ENCODE measurements at places on chromosomes 2 and 18.

GRCh38 chr2:121888189-121888557 lies 132.7 kb downstream of the TSN start:
- DNase-seq, result no peak

DNA sequence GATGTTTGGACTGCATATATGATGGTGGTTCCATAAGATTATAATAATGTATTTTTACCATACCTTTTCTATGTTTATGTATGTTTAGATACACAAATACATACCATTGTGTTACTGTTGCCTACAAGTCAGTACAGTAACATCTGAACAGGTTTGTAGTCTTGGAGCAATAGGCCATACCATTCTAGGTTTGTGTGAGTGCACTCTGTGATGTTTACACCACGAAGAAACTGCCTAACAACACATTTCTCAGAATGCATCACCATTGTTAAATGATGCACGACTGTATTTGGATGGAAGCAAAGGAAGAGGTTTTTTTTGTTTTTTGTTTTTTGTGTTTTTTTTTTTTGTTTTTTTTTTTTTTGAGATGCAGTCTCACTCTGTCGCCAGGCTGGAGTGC lies 9.5 kb downstream of the DUSP19 start:
- DNase-seq, result no peak

DNA sequence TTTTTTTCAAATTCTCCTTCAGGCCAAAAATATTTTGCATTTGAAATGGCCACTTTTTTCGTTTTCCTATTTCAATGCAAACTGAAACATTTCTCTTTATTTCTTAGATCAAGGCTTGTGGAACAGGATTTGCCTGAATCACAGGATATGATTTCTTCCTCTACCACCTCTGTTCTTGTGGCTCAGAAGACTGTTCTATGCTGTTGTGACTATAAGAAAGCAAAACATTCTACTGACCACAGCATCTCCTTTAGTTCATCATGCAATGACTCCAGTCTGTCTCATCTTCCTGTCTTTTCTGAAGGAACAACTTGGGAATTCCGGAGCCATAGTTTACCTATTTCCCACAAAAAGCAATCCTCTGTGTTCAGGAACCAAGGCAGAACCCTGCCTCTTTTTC lies 16.2 kb upstream of the ZNF512 start:
- DNase-seq, result no peak

GRCh38 chr2:96647681-96648080 lies 5.1 kb downstream of the FER1L5 start:
- no peak for DNase-seq

- no peak for DNase-seq
Measured at GRCh38 chr2:144227427-144228105, 292.4 kb downstream of the ZEB2 start.

DNA sequence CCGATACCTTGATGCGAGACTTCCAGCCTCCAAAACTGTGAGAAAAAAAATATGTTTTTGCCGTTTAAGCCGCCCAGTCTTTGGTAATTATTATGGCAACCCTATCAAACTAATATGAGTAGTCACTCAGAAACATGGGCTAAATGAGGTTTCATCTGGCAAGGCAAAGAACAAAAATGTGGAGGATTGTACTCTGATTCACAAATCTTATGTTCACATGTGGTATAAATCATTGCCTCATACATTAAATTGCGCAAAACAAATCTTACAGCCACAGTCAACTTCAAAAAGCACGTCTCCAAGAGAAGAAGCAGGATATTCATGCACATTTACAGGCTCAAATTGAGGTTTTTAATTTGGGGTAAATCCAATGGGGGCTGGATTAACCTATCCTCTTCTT lies 1435.4 kb upstream of the LRRTM1 start:
- no peak for DNase-seq

DNA sequence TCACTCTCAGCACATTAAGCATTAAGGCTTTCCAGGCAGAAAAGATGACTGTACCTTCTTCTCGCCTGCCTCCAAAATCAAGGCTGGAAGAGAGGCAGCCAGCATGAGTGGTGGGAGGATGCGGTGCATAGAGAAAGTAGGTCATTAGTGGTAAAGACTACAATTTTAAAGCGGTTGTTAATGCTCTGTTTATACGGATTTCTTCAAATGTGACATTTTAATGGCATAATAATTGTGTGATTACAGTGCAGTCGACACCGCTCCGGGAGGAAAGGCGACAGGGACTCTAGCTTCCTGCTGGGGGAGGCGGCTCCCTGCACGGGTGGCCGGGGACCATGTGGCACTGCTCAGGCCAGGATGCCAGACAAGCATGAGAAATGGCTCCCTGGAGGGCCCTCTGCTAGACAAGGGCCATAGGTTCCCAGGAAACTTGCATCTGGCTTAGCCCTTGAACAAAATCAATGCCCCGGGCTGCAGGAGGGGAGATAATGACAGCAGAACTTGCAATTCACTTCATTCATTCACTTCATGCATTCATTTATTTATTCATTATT lies 129.6 kb downstream of the GALNT14 start:
- no peak for DNase-seq

- no peak for DNase-seq
Measured at GRCh38 chr18:13447621-13448334, 229.2 kb downstream of the LDLRAD4 start.

DNA sequence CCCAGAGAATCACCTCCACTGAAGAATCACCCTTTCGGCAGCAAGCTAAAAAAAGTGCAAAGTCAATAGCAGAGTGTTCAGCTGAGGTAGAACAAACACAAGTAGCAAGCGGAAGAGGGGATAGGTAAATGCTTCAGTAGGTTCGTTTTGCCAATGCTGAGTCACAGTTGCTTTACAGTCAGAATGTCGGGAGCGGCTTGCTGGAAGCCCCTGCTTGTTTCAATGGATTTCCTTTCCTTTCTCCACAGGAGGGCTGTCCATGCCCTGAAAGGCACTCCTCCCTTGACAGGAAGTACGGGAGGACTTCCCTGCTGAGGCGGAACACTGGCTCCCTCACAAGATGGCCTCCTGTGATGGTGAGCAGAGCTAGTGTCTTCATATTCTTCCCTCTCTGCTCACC lies 146.2 kb upstream of the LYPD1 start:
- DNase-seq, result no peak

DNA sequence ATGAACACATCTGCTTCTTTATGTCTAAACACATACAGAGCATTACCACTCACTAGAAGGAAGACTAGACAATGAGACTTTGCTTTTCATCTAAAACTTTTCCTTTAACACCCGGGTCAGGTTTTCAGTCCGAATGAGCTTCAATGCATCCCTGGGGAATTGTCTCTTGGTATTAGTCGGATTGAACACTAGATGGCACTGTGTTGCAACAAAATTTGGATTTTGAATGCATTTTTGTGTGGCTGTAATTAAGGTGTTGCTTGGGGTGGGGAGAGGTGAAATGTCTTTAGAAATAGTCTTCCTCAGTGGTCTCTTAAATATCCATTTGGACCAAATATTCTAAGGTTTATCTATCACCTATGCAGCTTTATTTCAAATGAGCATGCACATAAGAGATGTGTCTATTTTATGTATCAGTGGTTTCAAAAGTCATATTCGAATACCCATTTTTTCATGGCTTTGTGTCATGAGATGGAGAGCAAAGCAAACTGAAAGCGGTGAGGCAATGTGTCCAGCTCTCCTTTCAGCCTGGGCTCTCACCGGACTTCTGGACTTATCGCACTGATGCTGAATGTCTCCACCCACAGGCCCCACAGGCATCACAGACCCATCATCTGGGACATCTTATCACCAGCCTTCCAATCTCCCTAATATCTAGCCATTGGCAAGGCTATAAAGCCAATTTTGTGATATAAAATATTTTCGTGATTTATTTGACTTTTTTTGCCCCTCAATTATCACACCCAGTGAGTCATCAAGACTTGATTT lies 510.3 kb downstream of the RNF144A start:
- peak; percentile 32 for DNase-seq

GRCh38 chr2:120675460-120676130 lies 60.1 kb upstream of the GLI2 start:
- no peak for DNase-seq

DNA sequence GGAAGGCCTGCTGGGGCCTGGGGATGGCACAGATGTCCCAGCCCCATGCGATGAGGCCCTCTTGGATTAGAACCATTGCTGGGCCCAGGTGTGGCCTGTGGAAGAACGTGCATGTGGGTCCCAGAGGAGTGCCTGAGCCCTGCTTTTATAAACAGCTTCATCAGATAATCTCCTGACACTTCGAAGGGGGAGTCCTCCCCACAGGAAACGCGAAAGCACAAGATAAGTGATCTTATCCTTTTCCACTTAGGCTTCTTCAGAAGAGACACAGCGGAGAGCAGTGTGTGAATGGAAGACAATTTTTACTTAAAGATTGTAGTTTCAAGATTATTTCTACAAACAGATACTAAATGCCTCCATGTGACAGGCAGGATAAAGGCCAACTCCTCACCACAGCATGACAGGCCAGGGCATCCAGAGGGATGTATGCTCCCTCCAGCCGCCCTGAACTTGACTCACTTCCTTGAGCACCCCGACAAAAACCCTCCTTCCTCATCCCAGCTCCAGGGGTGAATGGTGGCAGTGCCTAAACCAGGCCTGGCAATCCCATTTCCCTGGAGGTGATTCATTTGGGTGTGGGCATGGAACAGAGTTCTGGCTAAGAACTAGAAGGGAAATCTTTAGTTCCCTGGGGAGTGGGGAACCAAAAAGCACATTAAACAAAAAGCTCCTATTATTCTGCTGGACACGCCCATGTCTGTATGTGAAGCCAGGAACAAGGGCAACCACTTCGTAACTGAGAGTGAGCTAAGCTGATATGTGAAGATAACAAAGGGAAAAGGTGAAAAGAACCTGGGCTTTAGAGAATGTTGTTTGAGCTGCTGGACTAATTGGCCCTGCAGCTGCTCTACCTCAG lies 56.2 kb upstream of the TMEM163 start:
- DNase-seq, result no peak

GRCh38 chr2:193201583-193201982 lies 1006.9 kb upstream of the TMEFF2 start:
- DNase-seq, result no peak

GRCh38 chr2:8132351-8132831 lies 549.5 kb upstream of the ID2 start:
- no peak for DNase-seq

GRCh38 chr18:77457681-77458080 lies 208.0 kb downstream of the GALR1 start:
- DNase-seq, result no peak

GRCh38 chr18:11108947-11109346 lies 40.4 kb downstream of the PIEZO2 start:
- no peak for DNase-seq

DNA sequence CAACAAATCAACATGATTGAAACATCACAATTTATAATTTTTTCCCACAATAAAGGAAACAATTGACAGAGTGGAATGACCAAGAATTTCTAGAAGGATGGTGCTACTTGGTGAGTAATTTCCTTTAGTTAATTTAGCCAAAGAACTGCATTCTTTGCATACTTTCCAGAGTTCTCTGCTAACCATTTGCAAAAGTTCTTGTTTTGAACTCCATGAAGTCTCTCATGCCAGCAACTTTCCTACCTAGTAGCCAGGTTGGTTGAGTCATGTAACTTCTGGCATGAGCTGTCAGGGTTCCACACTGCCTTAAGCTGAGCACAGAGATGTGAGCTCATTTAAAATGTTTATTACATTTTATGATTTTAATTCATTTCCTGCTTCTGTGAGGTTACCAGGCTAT lies 539.6 kb downstream of the PID1 start:
- no peak for DNase-seq

DNA sequence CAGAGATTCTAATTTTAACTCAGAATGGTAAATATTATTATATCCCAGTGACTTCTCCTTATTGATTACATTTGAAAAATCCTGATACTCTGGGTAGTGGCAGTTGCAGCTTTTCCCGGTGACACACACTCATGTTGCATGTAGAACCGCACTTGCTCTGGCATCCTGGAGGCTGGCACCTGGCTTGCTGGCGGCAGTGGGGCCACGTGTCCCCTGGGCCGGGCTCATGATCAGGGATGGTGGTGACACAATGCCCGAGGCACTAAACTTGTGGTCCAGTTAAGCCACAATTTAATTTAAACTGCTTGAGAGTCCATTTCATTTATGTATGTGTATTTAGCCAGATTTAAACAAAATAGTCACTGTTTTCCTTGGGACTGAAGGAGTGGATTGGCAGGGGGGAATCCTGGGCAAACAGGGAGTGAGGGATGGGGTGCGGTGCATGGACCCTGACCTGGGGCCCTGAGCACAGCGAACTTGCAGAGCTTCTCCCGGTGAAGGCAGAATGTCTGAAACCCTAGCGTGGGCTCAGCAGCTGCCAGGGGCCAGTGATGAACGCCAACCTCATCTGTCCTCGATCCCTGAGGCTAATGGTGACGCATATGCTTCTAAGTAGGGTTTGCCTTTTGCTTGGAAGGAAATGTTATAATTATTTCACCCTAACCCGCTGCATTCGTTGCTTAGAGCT lies 50.0 kb downstream of the KCNG2 start:
- DNase-seq, result no peak

- DNase-seq, result no peak
Measured at GRCh38 chr2:134433469-134433868, 179.6 kb downstream of the MGAT5 start.

GRCh38 chr2:205776139-205776538 lies 93.8 kb downstream of the NRP2 start:
- DNase-seq, result peak; percentile 20

GRCh38 chr2:168635065-168635577 lies 167.3 kb upstream of the NOSTRIN start:
- DNase-seq, result no peak

DNA sequence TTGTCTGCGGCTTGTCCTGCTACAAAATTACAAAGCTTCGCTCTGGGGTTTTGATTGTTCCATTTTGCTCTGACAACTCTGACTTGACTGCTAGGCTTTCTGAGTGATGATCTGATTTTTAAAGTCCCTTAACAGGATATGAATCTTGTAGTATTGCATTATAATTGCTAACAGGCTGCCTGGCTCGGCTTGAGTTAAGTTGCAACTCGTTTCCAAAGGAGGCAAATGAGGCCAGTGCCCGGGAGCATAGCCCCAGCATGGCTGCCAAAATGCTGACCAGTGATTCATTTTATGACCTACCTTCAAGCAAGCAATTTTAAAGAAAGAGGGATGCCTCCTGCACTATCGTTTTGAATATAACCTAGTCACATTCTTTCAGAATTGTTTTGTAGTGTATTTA lies 135.4 kb downstream of the COL6A3 start:
- no peak for DNase-seq

DNA sequence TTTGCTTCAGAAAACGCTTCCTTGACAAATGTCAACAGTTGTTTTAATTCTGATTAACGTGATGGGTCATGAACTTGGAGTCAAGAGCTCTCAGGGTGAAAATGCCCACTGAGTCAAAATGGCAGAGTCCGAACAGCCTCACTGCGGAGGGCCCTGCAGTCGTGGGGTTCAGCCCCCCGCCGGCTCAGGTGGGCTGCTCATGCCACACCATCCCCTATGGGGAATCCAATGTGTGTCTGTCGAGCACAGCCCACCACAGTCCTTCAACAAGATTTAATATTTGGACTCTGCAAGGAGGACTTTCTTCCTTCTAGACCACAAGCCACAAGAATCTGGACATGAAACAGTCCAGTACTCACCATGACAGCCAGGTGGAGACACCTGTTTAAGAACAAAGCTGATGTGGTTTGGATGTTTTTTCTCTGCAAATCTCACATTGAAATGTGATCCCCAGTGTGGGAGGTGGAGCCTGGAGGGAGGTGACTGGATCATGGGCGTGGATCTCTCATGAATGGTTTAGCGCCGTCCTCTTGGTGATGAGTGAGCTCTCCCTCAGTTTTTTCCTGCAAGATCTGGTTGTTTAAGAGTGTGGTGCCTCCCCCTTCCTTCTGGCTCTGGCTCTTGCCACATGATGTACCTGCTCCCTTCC lies 201.0 kb downstream of the NDUFA10 start:
- DNase-seq, result no peak

All from GM06990 (cell line).